Subcutaneous preadipocyte (primary cell): ENCODE measurements at places on chromosomes 5 and 9. TPM values are rescaled to one million over a fixed set of nuclear protein-coding genes. Genes with fewer than 3 reads are reported as not detected.

LCN1 gene
- not detected in 2 replicates for total RNA-seq

PDE6A gene
- not detected in 2 replicates for total RNA-seq

ERMP1 gene
- 10.3 and 13.9 TPM in 2 replicates for total RNA-seq

NDUFB6 gene
- total RNA-seq, result 35.0 and 36.4 TPM in 2 replicates

PDGFRB gene
- 253 and 297 TPM in 2 replicates for total RNA-seq

CDKN2AIPNL gene
- 37.1 and 43.4 TPM in 2 replicates for total RNA-seq

PRRT1B gene
- total RNA-seq, result not detected in 2 replicates

SSBP2 gene
- total RNA-seq, result 17.2 and 27.2 TPM in 2 replicates

FBXO38 gene
- 48.5 and 65.7 TPM in 2 replicates for total RNA-seq

FSTL4 gene
- total RNA-seq, result not detected in 2 replicates

NUTM2F gene
- total RNA-seq, result not detected in 2 replicates

PCDHGA9 gene
- total RNA-seq, result 2.9 and 4.3 TPM in 2 replicates

KLHL9 gene
- total RNA-seq, result 30.1 and 39.7 TPM in 2 replicates

C6 gene
- total RNA-seq, result 0.37 TPM in 1 of 2 replicates, not detected in the other

IL7R gene
- total RNA-seq, result 0.37 and 6.1 TPM in 2 replicates

MEIKIN gene
- total RNA-seq, result not detected in 2 replicates

ADAMTSL1 gene
- total RNA-seq, result 134 and 166 TPM in 2 replicates

OTULINL gene
- total RNA-seq, result 0.37 and 0.39 TPM in 2 replicates

ARHGEF28 gene
- 1.1 and 20.7 TPM in 2 replicates for total RNA-seq

NAIF1 gene
- total RNA-seq, result 7.3 and 8.2 TPM in 2 replicates

CIZ1 gene
- total RNA-seq, result 37.1 and 40.1 TPM in 2 replicates

IFNA4 gene
- total RNA-seq, result not detected in 2 replicates

CEP78 gene
- 14.3 and 22.5 TPM in 2 replicates for total RNA-seq

PCDHA2 gene
- total RNA-seq, result not detected in 2 replicates

IL5 gene
- not detected in 2 replicates for total RNA-seq

ANKRD34B gene
- not detected in 2 replicates for total RNA-seq

OCLN gene
- total RNA-seq, result 5.5 and 7.3 TPM in 2 replicates

F12 gene
- total RNA-seq, result 0.37 and 0.39 TPM in 2 replicates

MYOT gene
- not detected in 2 replicates for total RNA-seq

PPIC gene
- total RNA-seq, result 15.8 and 19.9 TPM in 2 replicates

CEP120 gene
- total RNA-seq, result 11.0 and 20.9 TPM in 2 replicates

GTF2H2C gene
- total RNA-seq, result 40.4 and 55.5 TPM in 2 replicates

PLAC8L1 gene
- total RNA-seq, result 0.20 TPM in 1 of 2 replicates, not detected in the other

DOCK8 gene
- under 0.01 and 0.59 TPM in 2 replicates for total RNA-seq
